ENCODE measurements at places on chromosomes 5 and 9. TPM values are rescaled to one million over a fixed set of nuclear protein-coding genes. Genes with fewer than 3 reads are reported as not detected.

ST8SIA4 gene
- total RNA-seq = 0.43 TPM

PTGDS gene
- total RNA-seq = 0.59 TPM

PCDHGB1 gene
- total RNA-seq = 2.0 TPM

C5orf47 gene
- not detected for total RNA-seq

STPG3 gene
- not detected for total RNA-seq

NUTM2F gene
- total RNA-seq = not detected

FOXE1 gene
- 4.5 TPM for total RNA-seq
